SJCRH30 (cell line): ENCODE measurements at places on chromosomes 13 and 19. TPM values are rescaled to one million over a fixed set of nuclear protein-coding genes. Genes with fewer than 3 reads are reported as not detected.

DNA sequence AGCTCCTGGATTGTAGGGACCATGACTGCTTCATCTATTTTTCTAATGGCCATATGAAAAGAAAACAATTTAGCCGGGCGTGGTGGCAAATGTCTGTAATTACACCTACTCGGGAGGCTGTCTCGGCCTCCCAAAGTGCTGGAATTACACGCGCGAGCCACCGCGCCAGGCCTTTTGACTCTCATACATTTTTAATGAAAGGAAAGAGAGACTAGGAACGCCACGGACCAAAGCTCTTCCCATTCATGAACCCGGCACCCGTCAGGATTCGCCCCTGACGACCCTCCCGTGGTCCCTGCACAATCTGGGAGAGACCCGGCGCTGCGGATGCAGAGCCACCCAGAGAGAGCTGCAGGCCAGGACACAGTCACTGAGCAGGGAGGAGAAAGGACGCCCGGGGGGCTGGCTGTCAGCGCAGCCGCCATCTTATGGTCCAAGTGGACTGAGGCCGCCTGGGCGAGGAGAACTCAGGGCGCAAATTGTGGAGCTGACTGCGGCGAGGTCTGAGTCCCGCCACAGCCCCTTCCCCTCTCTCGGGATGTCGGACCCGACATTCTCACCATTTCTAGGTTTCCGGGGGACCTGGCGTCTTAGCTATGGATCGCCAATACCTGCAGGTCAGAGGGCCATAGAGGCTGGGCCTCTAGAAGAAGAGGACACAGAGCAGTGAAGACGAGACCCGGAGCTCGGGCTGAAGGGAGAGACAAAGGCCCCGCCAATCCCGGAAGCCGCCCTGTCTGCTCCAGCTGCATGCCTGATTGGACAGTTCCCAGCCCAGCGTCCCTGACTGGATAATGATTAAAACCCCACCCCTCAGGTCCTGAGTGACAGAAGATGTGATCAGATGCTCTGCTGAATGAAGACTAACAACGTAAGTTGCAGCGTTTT, at the start of gene ZNF681:
TSS of gene ZNF681 (minus strand) at position 705 of the 888 bp plus-strand sequence. CDS start at position 563, 142 bp downstream.
- DNase-seq = peak; percentile 96
- peak within 1 kb of the TSS; percentile 92 for H3K27ac ChIP-seq
- H3K27me3 ChIP-seq = no peaks in the 10 kb centered on the region

- no peak overlapping the region for H3K27ac ChIP-seq
- H3K4me3 ChIP-seq = no peak overlapping the region
- DNase-seq = no peak
- H3K36me3 ChIP-seq = no peaks in the 10 kb centered on the region
Measured at GRCh38 chr13:45696610-45697226, 5.4 kb upstream of the CBY2 start.

DNA sequence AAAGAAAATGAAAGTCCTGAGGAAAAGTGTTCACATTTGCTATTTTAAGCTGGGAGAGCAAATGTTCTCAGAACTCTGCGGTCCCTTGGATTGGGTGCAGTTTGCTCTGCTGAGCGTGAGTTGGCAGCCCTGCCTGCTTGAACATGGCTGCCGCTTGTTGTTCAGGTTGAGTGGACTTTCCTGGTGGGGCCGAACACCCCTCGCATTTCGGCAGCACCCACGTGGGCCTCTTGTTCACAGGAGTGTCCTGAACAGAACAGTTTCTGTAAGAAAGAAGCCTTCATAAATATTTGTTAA, 10.8 kb upstream of the RNF113B start:
- no peak for DNase-seq
- no peak overlapping the region for H3K27ac ChIP-seq
- no peak overlapping the region for H3K4me3 ChIP-seq
- peaks cover 4% of the 10 kb centered on the region; the same call in 1 of the 2 replicates for H3K4me1 ChIP-seq
- H3K36me3 ChIP-seq = no peaks in the 10 kb centered on the region

- no peaks in the 10 kb centered on the region for H3K4me1 ChIP-seq
- no peak for DNase-seq
- H3K27me3 ChIP-seq = no peaks in the 10 kb centered on the region
Measured at GRCh38 chr13:113722921-113723320, 36.1 kb upstream of the TMEM255B start.

- no peaks in the 10 kb centered on the region; the same call in 1 of the 2 replicates for H3K27me3 ChIP-seq
- DNase-seq = no peak
- H3K27ac ChIP-seq = no peak overlapping the region
- no peak overlapping the region for H3K4me3 ChIP-seq
- H3K4me1 ChIP-seq = peaks cover 5% of the 10 kb centered on the region; the same call in 1 of the 2 replicates
Measured at GRCh38 chr19:2912306-2912705, 11.6 kb downstream of the ZNF57 start.

DNA sequence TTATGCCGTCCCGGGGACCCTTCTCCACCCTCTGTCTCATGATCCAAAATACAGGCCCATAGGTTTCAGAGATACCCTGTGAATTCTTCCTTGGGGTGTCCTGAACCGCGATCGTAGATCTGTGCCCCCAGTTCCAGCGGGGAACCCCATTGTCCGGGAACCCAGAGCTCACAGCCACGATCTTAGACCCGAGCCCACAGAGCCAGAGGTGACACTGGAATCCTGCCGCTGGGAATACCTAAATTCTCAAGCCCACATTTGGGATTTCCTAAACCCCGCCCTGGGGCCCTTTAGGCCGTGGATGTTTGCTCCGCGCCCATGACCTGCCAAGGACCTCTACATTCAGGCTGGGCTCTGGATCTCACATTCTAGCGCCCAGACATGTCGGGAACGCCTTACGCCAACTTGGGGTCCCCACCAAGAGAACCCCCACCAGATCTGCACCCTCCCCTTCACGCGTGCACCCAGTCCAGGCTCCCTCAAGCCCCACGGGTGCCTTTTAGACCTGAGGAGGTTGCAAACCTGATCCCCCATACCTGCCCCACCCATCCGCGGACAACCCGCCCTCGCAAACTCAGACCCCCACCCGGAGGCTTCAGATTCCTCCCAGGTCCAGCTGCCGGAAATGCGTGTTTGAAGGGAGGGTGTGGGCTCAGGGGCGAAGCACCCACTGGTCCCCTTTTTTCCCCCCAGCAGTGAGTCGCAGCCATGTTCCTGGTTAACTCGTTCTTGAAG, 605 bp downstream of the CAPNS1 start:
- peak overlapping the region; percentile 91 for H3K4me3 ChIP-seq
- H3K4me1 ChIP-seq = peaks cover 5% of the 10 kb centered on the region; the same call in 1 of the 2 replicates
- peaks cover 33% of the 10 kb centered on the region for H3K36me3 ChIP-seq
- peak overlapping the region; percentile 85 for H3K27ac ChIP-seq
- no peaks in the 10 kb centered on the region for H3K27me3 ChIP-seq

- H3K4me1 ChIP-seq = no peaks in the 10 kb centered on the region
- no peak overlapping the region for H3K27ac ChIP-seq
- no peak overlapping the region for H3K4me3 ChIP-seq
Measured at GRCh38 chr13:40153516-40153915, 498.1 kb downstream of the COG6 start.

- no peak overlapping the region for H3K27ac ChIP-seq
- no peaks in the 10 kb centered on the region for H3K36me3 ChIP-seq
- no peaks in the 10 kb centered on the region for H3K27me3 ChIP-seq
- H3K4me1 ChIP-seq = peaks cover 10% of the 10 kb centered on the region
- no peak for DNase-seq
Measured at GRCh38 chr13:51270623-51271415, 48.6 kb downstream of the FAM124A start.

GRCh38 chr19:33348301-33349010, 25.1 kb upstream of the CEBPG start:
- peaks cover 9% of the 10 kb centered on the region for H3K4me1 ChIP-seq
- no peak overlapping the region for H3K4me3 ChIP-seq

DNA sequence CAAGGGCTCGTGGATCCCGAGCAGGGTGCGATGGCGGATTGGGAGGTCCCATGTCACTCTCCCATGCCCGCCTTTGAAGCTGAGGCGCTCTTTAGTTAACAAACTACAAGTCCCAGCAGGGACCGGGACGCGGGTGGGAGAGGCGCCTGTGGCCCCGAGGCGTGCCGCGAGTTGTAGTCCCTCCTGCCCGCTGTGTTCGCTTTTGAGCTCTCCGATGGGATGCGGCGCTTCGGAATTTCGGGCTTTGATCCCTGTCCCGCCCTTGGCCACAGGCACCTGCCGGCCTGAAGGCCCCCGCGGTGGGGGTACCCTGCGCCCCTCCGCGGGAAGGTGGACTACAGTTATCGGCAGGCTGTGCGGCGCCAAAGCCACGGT, 11.0 kb downstream of the CYTH2 start:
- peaks cover 39% of the 10 kb centered on the region for H3K36me3 ChIP-seq
- H3K4me3 ChIP-seq = no peak overlapping the region
- H3K27me3 ChIP-seq = no peaks in the 10 kb centered on the region
- peaks cover 14% of the 10 kb centered on the region for H3K4me1 ChIP-seq
- no peak for DNase-seq

DNA sequence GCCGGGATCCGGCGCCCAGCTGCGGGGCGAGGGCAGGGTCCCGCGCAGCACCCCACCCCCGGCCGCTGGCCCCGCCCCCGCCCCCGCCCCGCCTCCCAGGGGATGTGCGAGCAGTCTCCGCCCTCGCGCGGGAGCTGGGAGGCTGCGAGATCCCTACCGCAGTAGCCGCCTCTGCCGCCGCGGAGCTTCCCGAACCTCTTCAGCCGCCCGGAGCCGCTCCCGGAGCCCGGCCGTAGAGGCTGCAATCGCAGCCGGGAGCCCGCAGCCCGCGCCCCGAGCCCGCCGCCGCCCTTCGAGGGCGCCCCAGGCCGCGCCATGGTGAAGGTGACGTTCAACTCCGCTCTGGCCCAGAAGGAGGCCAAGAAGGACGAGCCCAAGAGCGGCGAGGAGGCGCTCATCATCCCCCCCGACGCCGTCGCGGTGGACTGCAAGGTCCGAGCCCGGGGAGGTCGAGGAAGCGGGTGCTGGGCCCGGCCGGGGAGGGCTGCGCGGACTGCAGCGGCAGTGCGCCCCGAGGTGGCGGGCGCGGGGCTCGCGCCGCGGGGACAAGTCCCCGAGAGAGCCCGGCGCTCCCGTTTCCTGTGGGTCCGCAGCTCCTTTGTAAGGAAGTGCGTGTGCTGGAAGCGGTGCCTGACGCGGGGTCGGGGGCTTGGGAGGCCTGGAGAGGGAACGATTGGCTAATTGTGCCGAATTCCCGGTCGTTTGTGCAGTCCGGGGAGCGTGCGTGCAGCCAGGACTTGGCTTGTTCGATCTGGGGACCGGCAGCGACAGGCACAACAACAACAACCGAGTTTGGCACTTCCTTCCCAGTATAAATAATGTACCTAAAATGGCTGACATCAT, at the start of gene ITM2B:
TSS of gene ITM2B (plus strand) at position 161 of the 843 bp plus-strand sequence. CDS start at position 316, 155 bp downstream.
- H3K36me3 ChIP-seq = peaks cover 2% of the 10 kb centered on the region; the same call in 1 of the 2 replicates

DNA sequence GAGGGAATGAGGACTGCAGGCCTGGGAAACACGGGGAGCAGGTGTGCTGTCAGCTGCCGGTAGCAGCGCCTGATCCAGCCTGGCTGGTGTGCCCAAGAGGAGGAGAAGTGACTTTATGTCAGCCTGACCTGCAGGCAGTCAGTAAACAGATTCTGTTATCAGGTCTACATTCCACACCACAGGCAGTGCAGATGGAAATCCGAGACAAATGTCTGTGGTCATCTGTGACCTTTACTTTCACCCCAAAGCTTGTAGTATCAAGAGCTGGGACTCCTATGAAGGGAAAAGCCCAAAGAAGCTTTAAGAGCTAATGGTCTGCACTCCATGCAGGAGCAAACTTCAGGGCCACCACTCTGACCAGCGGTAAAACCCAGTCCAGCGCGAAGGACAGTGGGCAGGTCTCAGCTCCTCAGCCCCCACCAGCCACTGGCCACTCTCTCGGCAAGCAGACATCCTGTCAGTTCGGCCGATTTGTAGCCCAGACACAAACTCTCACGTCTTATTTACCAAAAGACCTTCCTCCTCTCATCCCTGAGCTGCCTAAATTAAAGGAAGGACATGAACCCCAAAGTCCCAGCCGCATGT, 7.7 kb downstream of the EPS15L1 start:
- no peak overlapping the region for H3K4me3 ChIP-seq
- H3K27me3 ChIP-seq = no peaks in the 10 kb centered on the region
- H3K36me3 ChIP-seq = no peaks in the 10 kb centered on the region
- no peak overlapping the region for H3K27ac ChIP-seq
- peaks cover 18% of the 10 kb centered on the region for H3K4me1 ChIP-seq
- DNase-seq = peak; percentile 66

- H3K27me3 ChIP-seq = no peaks in the 10 kb centered on the region
- DNase-seq = no peak
- no peak overlapping the region for H3K4me3 ChIP-seq
- H3K4me1 ChIP-seq = peaks cover 21% of the 10 kb centered on the region
- no peaks in the 10 kb centered on the region for H3K36me3 ChIP-seq
Measured at GRCh38 chr13:113879494-113880360, 15.9 kb upstream of the GAS6 start.

ZNF667 gene
- 8.7 and 10.3 TPM in 2 replicates for total RNA-seq

HAUS8 gene
- total RNA-seq = 22.9 and 23.9 TPM in 2 replicates

KMT2B gene
- 13.1 and 15.1 TPM in 2 replicates for total RNA-seq

FXYD1 gene
- total RNA-seq = not detected in 2 replicates

CABP5 gene
- total RNA-seq = not detected in 2 replicates

ALOX5AP gene
- total RNA-seq = 0.73 and 0.76 TPM in 2 replicates

CGB5 gene
- not detected in 2 replicates for total RNA-seq

ZNF418 gene
- total RNA-seq = 1.4 and 1.8 TPM in 2 replicates

FCAR gene
- total RNA-seq = not detected in 2 replicates
